SK-N-SH treated with all-trans-retinoic acid at 6 μM for 48 hours (cell line): ENCODE measurements at places on chromosomes 7 and 10.

GRCh38 chr10:131089150-131089549 lies 222.4 kb downstream of the TCERG1L start:
- ATAC-seq = no peak

GRCh38 chr7:3950249-3950648 lies 649.2 kb downstream of the SDK1 start:
- ATAC-seq = no peak

GRCh38 chr7:31476941-31477677 lies 36.8 kb upstream of the ITPRID1 start:
- ATAC-seq = no peak

- ATAC-seq = no peak
Measured at GRCh38 chr7:116578526-116578925, 53.7 kb downstream of the CAV1 start.

DNA sequence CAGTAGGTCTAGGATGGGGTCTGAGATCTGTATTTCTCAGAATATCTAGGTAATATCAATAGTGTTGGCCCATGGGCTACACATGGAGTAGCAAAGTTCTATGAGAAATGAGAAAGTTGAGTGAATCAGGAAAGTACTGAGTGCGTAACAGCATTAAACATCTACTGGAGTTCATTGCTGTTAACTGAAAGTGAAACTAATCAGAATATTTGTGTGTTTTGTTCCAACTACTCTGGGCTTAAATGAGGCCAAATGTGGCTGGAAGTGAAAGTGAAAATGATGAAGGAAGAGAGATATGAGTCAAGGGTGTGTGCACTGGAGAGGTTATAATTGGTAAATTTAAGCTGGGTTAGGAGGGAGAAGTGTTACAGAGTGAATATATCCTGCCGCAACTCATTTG lies 46.5 kb downstream of the TMEM106B start:
- peak; percentile 53; the same call in 2 of the 3 replicates for ATAC-seq

DNA sequence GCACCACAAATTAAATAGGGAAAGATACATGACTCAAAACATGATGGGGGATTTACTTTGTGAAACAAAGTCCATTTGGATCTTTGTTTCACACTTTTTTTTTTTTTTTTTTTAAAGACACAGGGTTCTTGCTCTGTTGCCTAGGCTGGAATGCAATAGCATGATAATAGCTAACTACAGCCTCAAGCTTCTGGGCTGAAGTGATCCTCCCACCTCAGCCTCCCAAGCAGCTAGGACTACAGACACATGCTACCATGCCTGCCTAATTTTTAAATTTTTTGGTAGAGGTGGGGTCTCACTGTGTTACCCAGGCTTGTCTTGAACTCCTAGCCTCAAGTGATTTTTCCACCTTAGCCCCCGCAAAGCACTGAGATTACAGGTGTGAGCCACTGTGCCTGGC lies 172.6 kb upstream of the KLF14 start:
- ATAC-seq = no peak

- ATAC-seq = no peak
Measured at GRCh38 chr7:149067869-149068268, 22.6 kb downstream of the ZNF786 start.

- no peak for ATAC-seq
Measured at GRCh38 chr7:467856-468545, 51.6 kb downstream of the PDGFA start.

GRCh38 chr7:32564542-32564941 lies 69.3 kb downstream of the AVL9 start:
- no peak for ATAC-seq

GRCh38 chr7:134693256-134693655 lies 46.6 kb downstream of the BPGM start:
- peak; percentile 67 for ATAC-seq

- peak; percentile 10; the same call in 1 of the 3 replicates for ATAC-seq
Measured at GRCh38 chr7:101625031-101625791, 3.9 kb downstream of the MYL10 start.

DNA sequence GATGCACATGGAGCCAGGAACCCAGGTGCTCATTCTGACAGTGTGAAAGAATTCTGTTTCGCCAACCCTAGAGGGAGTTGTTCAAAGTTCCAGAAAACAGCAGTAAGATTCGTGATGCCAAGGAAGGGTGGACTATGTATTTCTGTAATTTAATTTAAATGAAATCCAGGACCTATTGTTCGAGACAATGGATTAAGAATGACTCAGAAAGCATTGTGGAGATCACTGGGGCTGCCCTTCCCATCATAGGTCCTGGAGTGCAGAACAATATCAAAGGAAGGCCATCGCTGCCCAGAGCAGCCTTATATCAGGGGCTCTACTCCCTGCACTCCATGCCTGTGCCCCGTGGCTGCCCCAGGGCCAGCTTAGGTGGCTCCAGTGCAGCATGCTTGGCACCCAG lies 32.1 kb upstream of the CALD1 start:
- no peak for ATAC-seq
